ENCODE measurements at places on chromosomes 11 and 22.

DNA sequence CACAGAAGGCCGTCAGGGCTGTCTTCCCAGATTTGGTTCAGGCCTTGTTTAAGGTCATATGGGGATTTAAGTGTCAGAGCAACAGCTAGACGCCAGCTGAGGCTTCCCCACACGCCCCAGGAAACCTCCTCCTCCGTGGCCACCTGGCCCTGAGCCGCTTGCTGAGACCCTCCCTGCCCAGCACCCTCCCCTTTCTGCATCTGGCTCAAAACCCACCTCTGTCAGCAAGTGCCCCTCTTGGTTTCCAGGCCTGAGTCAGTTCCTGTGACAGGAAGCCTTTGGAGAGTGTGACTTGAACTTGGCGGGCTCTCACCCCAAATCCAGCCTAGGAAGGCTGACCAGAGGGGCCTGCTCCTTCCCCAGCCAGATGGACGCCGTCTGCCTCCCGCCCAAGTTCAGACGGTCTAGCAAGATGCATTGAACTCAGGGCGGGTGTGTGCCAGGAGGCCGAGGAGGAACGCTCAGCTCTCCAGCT, 561 bp downstream of the FXYD2 start:
- no peak for DNase-seq

GRCh38 chr11:64008914-64009633, 22.8 kb downstream of the OTUB1 start:
- DNase-seq: no peak

DNA sequence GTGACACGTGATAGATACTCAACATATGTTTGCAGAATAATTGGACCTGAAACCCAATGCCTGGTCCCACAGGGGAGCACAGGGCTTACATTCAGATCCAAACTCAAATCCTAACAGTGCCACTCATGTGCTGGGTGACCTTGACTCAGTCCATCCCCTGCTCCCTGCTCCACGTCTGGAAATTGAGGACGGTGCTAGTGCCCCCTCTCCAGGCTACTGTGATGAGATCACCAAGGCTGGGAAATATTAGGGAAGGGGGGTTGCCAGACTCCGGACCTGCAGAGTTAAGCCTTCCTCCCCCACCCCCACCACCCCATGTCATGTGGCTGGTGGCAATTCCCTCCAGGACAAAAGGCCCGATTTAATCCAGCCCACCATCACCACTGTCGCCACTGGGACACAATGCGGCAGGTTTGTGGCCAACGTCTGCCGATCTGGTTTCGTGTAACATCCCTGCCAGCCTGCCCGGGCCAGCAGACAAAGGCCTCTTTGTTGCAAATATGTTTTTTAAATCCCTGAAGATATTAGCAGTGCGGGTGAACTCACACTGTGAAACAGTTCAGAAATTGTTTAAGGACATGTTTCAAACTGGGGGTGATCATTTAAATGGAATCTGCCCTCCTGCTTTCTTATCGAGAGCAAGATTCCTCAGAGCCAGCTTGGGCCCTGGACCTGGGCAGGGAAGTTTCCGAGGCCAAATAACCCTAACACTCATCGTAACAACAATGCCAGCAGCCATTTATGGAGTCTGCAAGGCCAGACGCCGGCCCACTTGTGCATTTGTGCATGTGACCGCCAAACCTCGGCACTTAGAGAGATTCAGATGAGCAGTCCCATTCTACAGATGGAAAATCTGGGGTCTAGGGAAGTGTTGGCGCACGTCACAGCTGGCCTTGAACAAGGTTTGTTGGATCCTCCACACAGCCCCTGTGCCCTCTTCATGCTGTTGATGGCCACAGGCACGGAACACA, 19.6 kb upstream of the MN1 start:
- no peak for DNase-seq

- no peak for DNase-seq
Observed at GRCh38 chr11:68528630-68529029, 68.1 kb downstream of the PPP6R3 start.

DNA sequence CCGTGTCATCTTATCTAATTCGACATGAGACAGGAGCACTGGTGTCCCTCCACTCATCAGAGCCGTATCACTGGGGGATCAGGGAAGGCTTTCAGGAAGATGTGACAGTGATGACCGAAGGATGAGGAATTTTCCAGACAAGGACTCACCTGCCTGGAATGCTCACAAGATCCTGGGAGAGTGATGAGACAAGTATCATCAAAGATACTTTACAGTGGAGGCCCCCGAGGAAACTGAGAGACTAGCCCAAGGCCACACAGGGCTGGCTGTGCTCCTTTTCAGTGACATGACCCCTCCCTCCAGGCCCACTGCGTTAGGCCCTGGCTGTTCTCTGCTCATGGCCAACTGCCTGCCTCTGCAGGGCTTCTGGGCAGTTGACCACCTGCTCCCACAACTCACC, 13.0 kb downstream of the CLPB start:
- no peak for DNase-seq

- no peak for DNase-seq
Observed at GRCh38 chr11:58776891-58777710, 45.4 kb upstream of the GLYAT start.

GRCh38 chr11:12266132-12266531, 111.2 kb upstream of the PARVA start:
- no peak for DNase-seq

- DNase-seq: peak; percentile 58
Observed at GRCh38 chr11:64321533-64321932, 3.6 kb downstream of the PRDX5 start.

GRCh38 chr11:65317025-65317786, 2.5 kb downstream of the CDC42EP2 start:
- peak; percentile 22 for DNase-seq

All from NCI-H2029 treated with DMSO at 0.1 percent for 48 hours (cell line).